ENCODE measurements at places on chromosomes 7 and 10. TPM values are rescaled to one million over a fixed set of nuclear protein-coding genes. Genes with fewer than 3 reads are reported as not detected.

The CALCR gene
- total RNA-seq: not detected

The SLC29A4 gene
- total RNA-seq: not detected

The RINT1 gene
- total RNA-seq: 21.9 TPM

GRCh38 chr7:122304996-122305421, 459 bp upstream of the FEZF1 start:
- no peak for DNase-seq

- peak; percentile 1 for DNase-seq
These were observed 12.4 kb downstream of the GNAT3 start for GRCh38 chr7:80499350-80499953.

GRCh38 chr7:35905555-35905954, 104.7 kb downstream of the SEPTIN7 start:
- no peak for DNase-seq

DNA sequence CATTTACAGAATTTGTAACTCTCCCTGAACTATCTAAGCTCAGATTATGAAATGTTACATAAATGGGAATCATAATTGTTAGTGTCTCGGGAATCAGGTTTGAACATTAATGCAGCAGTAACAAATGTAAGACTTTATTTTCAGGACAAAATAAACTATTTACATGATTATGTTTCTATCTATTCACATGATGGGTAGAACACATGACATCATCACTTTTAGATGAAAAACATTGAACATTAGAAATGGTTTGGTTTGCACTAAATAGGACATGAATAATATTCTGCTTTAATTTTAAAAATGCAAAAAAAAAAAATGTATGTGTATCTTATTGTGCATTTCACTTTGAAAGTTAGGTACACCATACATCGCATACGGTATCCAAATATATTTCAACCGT, 745.5 kb upstream of the POT1 start:
- DNase-seq: no peak

DNA sequence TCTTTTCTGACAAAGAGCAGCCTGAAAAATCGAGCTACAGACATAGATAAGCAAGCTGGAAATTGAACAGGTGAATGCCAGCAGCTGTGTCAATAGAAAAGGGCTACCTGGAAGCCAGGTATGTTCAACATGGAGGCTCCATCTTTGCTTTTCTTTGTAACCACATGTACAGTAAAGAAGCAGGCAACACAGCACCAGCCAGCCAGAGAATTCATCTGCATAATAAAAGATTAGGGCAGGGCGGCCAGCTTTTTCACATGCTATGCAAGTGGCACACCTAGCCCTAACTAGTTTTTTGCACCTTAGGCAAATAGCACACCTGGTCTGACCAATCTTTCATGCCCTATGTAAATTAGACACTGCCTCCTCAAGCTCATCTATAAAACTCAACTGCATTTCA, 25.7 kb downstream of the COG5 start:
- no peak for DNase-seq

DNA sequence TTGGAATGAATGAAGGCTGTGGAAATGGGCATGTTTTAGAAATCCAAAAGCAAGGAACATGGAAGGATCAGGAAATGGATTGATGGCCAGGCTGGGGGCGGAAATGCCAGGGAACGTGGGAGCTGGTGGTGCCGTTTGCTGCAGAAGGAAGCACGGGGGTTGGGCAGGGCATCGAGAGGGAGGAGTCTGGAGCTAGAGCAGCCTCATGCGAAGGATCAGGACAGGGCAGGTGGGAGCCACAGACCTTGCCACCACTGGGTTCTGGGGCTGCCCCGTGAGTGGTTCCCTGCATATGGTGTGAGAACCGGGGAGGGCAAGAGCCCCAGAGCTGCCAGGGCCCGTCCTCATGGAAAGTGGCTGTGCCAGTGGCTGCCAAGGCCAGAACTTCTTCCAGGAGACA, 193.8 kb upstream of the ZNF32 start:
- DNase-seq: no peak

DNA sequence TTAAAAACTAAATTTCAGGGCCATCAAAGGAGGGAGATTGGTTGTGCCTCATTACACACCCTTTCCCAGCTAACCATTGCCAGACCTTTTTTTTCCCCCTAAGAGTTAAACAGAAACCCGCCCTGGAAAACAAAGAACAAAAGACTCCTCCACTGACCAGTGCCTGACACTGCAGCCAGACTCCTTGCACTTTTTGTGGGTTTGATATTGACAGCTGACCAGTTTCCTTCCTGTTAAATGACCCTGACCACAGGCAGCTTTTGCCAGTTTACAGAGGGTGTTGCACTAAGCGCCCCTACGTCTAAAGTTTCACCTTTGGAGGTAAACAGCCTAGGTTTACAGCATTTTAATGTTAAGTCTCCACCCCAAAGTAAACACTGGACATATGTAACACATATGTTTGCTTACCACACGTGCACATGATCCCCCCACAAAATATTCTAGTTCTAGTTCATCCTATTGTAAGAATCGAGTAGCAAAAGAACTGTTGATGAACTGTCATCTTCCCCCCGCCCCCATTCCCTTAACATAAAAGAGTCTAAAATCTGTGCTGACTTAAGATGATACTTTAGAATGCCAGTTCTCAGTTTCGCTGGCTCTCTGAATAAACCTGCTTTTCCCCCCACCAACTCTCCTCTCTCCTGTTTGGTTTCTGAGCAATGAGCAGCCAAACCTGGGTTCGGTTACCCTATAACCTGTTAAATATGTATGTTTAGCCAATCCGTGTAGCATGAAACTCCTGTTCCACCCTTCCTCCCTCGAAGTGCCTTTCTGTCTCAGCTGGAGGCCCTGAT, 38.0 kb downstream of the FOXI2 start:
- no peak for DNase-seq

DNA sequence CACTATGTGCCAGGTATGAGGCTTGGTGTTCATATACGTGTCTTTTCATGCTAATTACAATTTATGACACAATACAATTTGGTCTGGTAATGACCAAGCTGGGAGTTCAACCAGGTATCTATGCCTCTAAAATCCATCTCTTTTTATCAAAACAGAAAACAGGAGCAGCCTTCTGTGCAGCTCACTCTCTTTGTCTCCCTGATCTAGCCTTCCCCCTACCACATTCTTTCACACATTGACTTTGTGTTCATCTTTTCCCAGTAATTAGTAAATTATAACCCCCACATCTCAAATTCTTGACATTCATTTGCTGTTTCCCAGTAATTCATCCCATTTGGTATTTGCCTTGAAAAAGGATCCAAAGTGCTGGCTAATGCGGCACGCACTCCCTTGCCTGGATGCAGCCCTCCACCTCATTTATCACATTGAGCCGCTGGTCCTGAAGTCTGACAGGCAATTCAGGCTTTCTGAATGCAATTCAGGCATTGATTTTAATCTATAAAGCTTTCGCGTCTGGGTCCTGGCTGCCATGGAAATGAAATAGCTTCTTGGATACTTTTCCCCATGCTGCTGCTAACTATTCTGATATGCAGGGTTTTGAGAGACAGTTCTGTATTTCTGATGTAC, 112.5 kb upstream of the ANKRD1 start:
- no peak for DNase-seq

DNA sequence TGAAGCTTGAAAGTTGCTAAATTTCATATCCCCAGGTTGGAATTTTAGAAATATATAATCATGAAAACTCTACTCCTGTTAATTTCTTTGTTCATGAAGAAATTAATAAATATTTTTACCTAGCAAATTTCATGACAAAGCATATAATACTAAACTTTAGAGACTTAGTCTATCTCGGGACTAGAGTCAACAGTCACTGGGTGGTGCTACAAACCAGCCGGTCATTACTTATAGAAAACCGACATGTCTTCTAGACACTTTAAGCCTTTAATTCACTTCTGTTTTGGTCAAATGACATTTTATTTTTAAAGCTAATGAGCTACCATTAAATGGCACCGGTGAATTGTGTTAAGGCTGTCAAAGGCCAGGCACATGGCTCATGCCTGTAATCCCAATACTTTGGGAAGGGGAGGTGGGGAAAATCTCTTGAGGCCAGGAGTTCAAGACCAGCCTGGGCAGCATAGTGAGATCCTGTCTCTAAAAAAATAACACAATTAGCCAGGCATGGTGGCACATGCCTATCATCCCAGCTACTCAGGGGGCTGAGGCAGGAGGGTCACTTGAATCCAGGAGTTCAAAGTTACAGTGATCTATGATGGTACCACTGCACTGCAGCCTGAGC, 270.1 kb downstream of the CACNA2D1 start:
- DNase-seq: no peak

GRCh38 chr10:127826154-127826725, 66.5 kb downstream of the CLRN3 start:
- no peak for DNase-seq

GRCh38 chr7:35802102-35802466, 1.2 kb downstream of the SEPTIN7 start:
- no peak for DNase-seq

DNA sequence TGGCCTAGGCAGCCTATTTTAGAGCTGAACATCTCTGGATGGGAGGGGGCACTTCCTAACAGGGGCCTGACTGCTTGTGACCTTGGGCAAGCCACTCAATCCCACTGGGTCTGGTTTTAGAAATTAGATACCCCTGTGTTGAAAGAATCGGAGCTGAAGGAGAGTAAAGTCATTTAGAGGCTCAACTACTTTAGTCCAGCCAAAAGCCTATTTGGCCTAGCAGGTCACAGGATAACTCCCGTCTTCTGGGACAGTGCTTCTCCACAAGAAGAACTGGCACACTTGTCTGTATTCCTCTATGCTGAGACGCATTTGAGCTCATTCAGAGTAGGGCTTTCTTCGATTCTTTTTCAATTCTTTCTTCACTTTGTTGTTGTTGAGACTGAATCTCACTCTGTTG, 224.2 kb downstream of the CHCHD3 start:
- DNase-seq: no peak

- no peak for DNase-seq
These were observed 87.4 kb downstream of the BUB3 start for GRCh38 chr10:123241391-123242141.

GRCh38 chr7:30177965-30178364, 43.2 kb downstream of the MTURN start:
- no peak for DNase-seq

DNA sequence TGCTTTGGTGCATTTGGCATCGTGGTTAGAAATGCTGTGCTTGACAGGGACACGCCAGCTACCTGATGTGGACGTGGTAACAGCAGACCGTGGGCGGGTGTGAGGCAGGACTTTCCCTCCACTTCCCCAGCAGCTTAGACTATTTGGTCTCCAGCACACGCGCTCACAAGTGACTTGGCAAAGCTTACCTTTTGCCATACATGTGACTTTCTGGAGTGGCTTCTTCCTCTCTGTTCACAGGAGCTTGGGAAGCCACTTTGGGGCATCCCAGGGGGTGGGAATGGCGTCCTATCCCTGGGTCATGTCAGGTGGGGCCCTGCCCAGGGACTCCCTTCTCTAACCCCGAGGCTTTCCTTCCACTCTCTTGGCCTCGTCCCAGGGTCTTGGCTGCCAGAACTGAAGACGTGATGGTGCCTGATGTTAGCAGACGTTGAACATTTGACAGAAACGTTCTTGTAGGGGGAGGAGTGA, 228.7 kb upstream of the KLF6 start:
- DNase-seq: peak; percentile 28

GRCh38 chr10:82961864-82962263, 1086.9 kb downstream of the NRG3 start:
- no peak for DNase-seq

DNA sequence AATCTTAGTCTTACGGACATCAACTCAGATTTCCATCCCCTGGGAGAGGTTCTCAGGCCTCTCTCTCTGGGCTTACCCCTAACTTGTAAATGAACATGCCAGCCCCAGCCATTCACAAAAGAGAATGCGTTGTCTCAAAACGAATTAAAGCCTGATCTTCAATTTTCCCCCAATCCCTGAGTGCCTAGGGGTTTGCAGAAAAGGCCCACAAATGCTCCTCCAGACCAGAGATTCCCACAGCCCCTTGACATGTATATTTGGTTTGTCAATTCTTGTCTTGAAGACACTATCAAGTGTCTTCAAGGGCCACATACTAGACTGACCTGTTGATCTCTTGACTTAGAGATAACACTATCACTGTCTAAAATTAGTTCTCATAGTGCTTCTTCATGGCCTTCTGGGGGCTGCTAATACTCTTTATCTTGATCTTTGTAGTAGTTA, 11.9 kb upstream of the HOXA13 start:
- DNase-seq: no peak

GRCh38 chr7:22849662-22850061, 27.0 kb upstream of the TOMM7 start:
- no peak for DNase-seq

DNA sequence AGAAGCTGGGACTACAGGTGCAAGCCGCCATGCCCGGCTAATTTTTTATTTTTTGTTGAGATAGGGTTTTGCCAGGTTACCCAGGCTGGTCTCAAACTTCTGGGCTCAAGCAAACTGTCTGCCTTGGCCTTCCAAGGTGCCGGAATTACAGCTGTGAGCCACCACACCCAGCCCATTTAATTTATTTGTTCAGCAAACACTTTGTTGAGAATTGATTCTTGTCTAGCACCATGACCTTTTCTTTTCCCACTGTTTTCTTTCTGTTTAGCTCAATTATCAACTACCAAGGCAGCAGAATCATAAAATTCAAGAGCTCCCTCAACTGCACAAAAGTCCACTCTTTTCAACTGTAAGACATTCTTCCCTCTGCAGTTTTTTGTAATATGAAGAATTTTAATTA, 47.8 kb upstream of the PARD3 start:
- no peak for DNase-seq

- DNase-seq: no peak
These were observed 1361.7 kb downstream of the XPNPEP1 start for GRCh38 chr10:108561649-108562048.

DNA sequence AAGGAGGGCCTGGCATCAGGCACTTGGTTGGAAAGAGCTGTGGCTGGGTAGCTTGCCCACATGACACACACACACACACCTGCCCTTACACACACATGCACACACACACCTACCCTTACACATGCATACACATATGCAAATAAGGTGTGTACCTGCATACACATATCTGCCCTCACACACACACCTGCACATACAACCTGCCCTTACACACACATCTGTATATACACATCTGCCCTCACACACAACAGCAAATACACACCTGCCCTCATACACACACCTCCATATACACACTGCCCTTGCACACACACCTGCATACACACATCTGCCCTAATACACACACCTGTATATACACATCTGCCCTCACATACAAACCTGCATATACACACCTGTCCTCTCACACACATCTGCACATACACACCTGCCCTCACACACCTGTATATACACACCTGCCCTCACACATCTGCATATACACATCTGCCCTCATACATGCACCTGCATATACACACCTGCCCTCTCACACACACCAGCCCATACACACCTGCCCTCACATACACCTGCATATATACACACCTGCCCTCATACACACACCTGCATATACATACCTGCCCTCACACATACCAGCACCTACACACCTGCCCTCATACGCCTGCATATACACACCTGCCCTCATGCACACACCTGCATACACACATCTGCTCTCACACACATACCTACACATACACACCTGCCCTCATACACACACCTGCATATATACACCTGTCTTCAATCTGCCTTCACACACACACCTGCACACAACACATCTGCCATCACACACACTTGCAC, 82.9 kb downstream of the GRID1 start:
- no peak for DNase-seq
